ENCODE measurements at places on chromosomes 1 and 21.

GRCh38 chr1:203512848-203513584 is 19.1 kb downstream of the OPTC start:
- DNase-seq, result no peak

- DNase-seq, result no peak
These were observed 369.1 kb upstream of the VAMP3 start for GRCh38 chr1:7401814-7402547.

GRCh38 chr1:43348343-43348808 is 10.4 kb upstream of the CDC20 start:
- DNase-seq, result no peak

DNA sequence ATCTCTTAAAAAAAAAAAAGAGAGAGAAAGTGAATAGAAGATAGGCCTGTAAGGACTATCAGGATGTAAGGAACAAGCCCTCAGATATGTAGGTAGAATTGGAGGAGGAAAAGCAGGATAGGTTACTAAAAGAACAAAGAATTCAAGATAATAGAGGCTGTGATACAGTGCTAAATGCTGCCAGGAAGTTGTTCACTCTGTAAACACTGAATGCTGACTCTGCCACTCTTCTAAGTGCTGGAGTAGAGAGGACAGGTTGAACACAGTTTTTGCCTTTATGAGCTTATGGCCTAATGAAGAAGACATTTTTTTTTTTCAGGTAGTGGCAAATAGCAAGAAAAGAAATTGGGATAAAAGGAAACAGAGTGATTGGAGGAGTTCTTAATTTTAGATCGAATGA is 90.6 kb upstream of the ZNF678 start:
- DNase-seq, result no peak

DNA sequence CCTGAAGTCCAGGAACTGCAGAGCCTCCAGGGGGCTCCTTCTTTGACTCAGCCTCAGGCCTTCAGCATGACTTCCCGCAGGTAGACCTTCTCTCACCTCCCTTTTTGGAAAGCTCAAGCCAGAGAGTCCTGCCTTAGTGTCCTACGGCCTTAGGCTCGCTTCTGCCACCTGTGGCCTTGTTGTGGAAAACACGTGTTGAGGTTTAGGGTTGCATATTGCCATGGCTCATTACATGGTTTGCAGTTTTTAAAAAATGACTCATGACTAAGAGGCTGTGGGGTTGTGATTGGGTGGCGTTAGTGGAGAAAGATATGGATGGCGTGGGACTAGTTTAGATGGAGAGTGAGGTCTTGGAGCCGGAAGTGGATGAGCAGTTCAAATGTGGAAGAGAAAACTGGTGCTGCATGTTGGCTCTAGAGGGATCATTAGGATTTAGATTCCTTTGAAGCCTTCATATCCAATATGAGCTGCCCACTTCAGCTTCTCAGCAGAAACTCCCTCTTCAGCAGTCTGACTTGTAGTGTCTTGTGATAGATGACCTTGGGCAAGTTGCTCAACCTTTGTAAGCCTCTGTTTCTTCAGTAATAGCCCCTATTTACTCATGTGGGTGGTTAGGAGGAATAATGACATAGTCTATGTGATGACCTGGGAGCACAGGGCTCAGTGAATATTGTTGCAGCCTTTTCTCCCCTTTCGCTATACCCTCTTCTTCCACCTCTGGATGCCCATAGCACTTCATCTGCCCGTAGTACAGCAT is 6.5 kb upstream of the FGGY start:
- no peak for DNase-seq

DNA sequence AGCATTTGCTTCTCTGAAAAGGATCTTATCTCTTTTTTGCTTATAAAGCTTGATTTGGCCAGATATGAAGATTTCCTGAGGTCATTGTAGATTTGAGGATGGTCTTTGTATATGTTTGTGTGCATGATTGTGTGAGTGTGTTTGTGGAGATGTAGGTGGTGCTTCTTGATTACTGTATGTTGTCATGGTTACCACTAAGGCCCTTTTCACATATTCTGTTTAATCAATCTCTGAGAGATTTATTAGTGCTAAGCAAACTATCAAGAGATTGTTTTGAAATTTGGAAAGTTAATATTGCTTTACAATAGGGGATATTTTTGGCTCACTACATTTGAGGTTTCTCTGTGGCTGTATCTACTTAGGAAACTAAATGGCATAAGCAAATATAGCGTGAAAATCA is 191.7 kb downstream of the S1PR1 start:
- no peak for DNase-seq

- no peak for DNase-seq
These were observed 548.9 kb downstream of the NUF2 start for GRCh38 chr1:163870666-163871065.

GRCh38 chr1:233704898-233705723 is 91.2 kb downstream of the KCNK1 start:
- no peak for DNase-seq

GRCh38 chr1:914131-914890 is 9.4 kb upstream of the SAMD11 start:
- DNase-seq, result no peak

DNA sequence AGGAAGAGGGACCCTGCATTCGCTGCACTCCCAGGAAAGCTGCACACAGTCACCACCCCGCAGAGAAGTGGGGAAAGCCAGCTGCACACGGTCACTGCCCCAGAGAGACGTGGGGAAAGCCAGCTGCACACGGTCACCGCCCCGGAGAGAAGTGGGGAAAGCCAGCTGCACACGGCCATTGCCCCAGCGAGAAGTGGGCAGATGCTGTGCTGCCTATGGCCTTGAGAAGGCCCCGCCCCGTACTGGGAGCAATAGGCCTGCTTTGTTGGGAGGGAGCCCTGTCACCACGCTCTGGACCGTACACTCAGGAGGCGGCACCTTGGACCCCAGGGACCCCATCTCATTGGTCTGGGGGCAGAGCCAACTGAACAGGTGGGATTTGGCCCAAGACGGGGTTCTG is 4.3 kb upstream of the GPR153 start:
- no peak for DNase-seq

GRCh38 chr1:6245086-6245868 is 1.3 kb downstream of the HES3 start:
- DNase-seq, result no peak

DNA sequence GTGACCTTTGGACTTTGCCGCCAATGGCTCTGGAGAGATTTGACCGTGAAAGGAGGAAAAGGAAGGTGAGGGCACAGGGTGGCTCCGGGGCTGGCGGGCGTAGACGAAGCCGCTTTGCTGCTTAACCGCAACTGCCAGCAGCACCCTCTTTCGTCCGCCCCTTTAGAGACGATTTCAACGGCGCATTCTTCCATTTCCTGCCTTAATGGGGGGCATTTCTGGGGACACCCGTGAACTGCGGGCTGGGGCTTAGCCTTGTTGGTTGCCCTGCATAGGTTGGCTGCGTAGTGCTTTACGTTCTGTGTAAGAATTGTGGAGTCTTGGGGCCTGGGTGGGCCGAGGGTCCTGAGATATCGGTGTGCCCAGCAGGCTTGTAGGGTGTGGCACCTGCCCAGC is 6.7 kb upstream of the NPHP4 start:
- no peak for DNase-seq

DNA sequence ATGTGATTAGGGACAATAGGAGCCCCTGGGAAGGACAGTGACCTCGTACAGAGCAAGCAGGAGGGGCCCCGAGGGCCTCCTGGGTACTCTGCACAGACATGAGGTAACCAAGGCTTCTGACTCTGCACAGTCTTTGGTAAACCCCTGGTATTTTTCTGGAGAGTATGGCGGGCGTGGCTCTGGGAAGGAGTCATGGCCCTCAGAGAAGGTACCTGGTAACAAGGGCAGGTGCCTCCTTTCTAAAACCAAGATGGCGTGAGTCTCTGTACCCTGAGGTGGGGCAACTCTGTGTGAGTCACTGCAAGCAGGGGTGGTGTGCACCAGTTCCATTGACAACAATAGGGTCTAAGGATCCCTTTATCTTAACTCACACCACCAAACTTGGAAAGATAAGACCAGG is 39.9 kb upstream of the SLC19A1 start:
- DNase-seq, result no peak

GRCh38 chr1:966704-967300 is 520 bp downstream of the PLEKHN1 start:
- no peak for DNase-seq

GRCh38 chr1:39842836-39843235 is 40.5 kb downstream of the TRIT1 start:
- DNase-seq, result no peak

DNA sequence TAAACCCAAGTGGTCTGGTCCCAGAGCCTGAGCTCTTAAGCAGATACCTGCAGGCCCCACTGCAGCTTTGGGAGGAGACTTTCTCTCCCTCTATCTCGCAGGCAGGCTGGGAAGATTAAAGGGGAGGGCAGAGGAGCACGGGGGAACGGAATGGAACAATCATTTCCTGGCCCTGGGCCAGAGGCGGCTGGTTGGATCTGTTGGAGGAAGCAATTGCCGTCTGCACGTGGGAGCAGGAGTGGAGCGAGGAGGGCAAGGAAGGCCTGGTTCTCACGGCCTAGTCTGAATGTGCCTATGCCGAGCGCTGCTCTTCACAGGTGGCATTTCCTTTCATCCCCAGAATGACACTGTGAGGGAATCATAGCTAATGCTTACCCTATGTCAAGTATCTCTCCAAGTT is 23.7 kb downstream of the NKAIN1 start:
- DNase-seq, result no peak

DNA sequence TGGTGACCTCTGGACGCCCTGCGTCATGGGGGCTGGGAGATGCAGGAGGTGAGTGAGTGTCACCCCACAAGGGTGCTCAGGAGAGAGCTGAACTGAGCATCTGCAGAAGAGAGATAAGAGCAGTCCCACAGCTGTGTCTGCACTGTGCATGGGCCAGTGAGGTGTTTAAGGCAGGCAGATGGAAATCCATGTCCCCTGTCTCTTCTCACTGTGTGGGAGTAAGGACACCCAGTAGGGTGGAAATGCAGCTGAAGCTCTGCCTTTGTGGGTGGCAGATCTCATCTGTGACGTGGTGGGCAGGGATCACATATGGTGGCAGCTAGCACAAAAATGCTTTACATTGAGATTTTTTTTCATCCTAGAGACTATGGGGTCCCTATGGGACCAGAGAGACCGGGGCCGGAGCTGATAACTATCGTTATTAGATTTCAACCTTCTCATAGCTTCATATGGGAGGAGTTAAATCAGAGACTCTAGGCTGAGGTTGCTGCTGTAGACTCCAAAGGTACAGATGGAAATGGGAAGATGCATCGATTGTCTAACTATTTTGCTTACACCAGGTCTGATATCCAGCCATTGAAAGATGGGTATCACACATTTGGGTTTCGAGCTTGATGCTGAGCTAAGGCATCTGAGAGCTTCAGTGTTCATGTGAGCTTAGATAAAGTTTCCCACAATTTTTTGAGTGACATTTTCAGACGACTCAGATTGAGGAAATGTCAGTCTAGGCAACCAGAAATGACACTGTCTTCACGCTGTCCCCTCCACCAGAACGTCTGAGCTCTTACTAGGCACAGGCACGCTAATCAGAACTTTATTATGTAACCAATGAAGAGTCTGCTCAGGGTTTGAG is 65.3 kb upstream of the PSEN2 start:
- no peak for DNase-seq

DNA sequence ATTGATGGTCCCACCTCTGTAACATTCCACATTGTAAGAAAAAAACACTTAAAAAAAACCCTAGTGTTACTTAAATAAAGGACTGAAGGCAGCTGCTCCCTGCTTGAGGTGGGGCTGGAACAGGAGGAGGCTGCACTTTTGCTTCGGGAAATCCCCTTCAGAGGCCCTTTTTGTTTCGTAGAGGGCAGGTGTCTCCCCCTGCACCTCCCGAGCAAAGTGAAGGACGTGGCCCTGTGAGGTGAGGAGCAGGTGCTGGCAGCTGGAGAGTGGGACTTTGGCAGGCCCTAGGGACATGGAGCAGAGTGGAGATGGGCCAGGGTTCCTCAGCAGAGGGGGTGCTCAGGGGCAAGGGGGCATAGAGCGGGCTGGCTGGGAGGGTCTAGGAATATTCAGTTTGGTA is 33.4 kb upstream of the WNT4 start:
- no peak for DNase-seq

- DNase-seq, result no peak
These were observed 19.7 kb downstream of the PBX1 start for GRCh38 chr1:164578479-164579200.

DNA sequence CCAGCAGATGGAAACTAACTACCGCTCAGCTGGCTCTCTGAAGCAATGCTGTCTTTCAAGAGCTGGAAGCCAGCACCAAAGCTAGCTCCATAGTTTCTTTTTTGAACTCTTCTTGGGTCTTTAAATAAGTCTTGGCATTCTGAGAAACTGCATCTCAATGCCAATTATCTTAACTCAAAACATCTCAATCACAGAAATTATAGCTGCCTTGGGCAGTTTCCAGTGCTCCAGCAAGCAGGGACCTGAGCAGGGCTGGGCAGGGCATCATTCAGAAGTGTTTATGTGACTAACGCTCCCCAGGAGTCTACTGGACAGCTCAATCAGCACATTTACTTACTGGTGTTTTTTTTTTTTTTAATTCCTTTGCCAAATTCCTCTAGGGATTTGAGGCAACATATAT is 18.3 kb upstream of the PADI4 start:
- no peak for DNase-seq

- DNase-seq, result no peak
These were observed 1.3 kb downstream of the PLA2G2E start for GRCh38 chr1:19922015-19922688.

DNA sequence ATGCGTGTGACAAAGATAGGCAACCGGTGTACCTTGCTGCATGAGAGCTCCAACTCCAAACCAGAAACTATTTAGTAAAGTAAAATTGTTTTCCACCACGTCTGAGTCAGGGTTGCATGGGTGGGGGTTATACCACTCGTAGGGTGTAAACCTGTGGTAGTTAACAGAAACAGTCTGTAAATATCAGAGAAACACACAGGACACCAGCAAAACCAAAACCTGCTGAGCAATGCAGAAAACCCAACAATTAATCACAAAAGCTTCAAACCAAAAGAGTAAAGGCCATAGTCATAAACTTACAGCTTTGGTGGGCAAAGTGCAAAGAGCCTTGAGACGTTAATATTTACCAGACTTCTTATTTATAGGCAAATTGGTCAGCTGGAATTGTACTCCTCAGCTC is 282.7 kb downstream of the BACH1 start:
- DNase-seq, result no peak

DNA sequence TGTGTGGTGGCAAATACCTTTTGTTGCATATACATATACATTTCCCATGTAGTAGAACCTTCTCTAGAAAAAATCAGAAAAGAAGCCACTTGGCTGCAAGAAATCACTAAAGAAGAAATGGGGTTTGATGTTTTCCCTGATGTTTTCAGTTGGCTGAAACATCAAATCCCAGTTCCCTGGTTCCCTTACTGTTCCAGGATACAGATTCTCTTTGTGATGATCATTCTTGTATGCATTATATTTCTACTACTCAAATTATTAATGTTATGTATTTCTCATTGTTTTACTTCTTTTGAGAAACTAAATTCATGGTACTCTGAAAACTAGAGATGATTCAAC is 7.6 kb downstream of the RNU1-2 start:
- DNase-seq, result no peak

Measured in cerebellar nuclear complex (tissue), 1 donor.